BJ (cell line): ENCODE measurements at places on chromosomes 6 and 20. TPM values are rescaled to one million over a fixed set of nuclear protein-coding genes. Genes with fewer than 3 reads are reported as not detected.

Gene TMEM170B
- polyA plus RNA-seq = 0.23 and 0.50 TPM in 2 replicates

Gene SLC32A1
- polyA plus RNA-seq = not detected in 2 replicates

- peak; percentile 70 for DNase-seq
These were observed 15.4 kb upstream of the KIAA1755 start for GRCh38 chr20:38275815-38276550.

GRCh38 chr20:44012466-44013226 lies 98.0 kb downstream of the TOX2 start:
- no peak for DNase-seq

- no peak for DNase-seq
These were observed 5.5 kb downstream of the MICAL1 start for GRCh38 chr6:109449795-109450673.

- DNase-seq = no peak
These were observed 3.1 kb downstream of the METTL24 start for GRCh38 chr6:110355022-110355421.

DNA sequence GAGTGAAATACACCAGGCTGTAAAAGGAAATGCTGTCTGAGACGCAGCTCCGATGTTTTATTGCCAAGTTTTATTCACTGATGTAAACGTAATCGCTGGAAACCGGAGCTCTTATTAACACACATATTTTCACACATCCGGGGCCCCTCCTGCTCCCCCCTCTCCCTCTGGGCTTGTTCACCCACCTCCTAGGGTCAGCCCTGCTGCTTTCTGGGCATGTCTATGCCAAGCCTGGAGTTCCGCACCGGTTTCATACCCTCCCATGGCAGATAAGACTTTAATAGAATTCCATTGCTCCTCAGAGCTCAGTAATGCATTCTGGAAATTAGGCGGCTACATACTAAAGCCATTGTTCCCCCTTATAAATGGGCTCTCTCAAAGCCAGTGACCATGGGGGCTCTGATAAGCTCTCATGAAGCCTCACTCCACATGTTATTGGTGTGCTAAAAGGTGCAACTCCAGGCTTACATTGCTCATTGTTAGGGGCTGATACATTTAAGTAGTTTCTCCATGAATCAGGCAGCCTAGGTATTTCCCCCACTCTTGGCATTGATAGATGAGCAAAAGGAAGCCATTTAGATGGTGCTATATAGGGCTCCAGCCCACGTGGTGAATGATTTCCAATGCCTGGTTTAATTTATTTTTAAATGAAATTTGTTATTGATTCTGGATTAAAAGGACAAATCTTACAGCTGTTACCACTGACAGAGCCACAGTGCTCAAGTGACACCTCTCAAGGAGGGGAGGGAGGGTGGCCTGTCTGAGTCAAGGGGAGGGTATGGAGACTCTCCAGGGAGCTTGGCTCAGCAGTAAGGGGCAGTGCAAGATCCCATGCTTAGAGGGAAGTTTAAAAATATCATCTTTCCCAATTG lies 4.5 kb upstream of the VSTM2L start:
- DNase-seq = no peak
